ENCODE measurements at places on chromosomes 7 and 10. TPM values are rescaled to one million over a fixed set of nuclear protein-coding genes. Genes with fewer than 3 reads are reported as not detected.

The PLAU gene
- total RNA-seq = 15.3 TPM

- no peak for DNase-seq
These were observed 115.6 kb downstream of the ZNF248 start for GRCh38 chr10:37741831-37742230.

DNA sequence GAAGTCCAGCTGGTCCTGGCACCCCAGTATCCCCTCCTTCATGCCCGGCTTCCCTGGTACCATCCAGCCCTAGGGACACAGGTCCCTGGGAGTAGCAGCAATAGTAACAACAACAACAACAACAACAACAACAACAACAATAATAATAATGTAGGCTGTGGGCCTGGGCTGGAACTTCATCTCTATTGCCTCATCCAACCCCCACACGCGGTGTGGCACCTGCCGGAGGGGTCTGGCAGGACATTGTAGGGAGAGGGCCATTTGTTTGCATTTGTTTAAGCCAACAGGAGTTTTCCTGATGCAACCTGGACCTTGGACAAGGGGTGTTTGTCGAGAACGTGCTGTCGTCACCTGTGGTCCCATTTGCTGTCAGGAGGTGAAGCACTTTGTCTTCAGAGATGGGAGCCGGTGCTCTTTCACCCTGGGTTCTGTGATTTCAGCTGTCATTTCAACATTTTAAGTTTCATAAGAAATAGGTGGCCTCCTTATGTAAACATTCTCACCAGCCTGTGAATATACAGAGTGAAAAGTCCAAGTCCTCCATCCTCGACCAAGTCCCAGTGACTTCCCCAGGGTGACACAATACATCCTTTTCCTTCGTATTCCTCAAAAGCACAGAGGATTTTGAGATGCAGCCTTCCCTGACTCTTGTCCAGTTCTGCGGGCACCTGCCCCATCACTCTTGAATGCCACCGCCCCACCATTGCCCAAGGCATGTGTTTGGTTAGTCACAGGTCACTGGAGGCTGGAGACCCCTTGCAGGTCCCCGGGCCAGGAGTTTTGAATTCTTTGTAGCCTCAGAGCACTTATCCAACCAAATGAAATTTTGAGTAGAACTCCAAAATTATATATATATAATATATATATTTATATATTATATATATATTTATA lies 9.2 kb downstream of the LHPP start:
- no peak for DNase-seq

DNA sequence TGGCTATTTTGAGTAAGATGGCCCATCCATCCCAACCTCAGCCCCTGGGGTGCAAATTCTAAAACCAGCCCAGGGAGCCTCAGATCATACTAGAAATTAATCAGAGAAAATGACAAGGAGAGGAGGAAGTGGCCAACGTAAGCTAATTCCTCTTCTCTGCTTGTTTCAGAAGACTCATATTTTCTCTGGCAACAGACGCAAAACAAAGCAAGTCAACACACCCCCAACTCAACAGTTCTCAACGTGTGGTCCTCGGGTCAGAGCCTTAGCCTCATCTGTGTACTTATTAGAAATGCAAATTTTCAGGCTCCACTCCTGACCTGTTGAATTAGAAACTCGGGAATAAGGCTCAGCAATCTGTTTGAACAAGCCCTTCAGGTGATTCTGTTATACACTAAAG lies 413.9 kb upstream of the AUTS2 start:
- DNase-seq = no peak

DNA sequence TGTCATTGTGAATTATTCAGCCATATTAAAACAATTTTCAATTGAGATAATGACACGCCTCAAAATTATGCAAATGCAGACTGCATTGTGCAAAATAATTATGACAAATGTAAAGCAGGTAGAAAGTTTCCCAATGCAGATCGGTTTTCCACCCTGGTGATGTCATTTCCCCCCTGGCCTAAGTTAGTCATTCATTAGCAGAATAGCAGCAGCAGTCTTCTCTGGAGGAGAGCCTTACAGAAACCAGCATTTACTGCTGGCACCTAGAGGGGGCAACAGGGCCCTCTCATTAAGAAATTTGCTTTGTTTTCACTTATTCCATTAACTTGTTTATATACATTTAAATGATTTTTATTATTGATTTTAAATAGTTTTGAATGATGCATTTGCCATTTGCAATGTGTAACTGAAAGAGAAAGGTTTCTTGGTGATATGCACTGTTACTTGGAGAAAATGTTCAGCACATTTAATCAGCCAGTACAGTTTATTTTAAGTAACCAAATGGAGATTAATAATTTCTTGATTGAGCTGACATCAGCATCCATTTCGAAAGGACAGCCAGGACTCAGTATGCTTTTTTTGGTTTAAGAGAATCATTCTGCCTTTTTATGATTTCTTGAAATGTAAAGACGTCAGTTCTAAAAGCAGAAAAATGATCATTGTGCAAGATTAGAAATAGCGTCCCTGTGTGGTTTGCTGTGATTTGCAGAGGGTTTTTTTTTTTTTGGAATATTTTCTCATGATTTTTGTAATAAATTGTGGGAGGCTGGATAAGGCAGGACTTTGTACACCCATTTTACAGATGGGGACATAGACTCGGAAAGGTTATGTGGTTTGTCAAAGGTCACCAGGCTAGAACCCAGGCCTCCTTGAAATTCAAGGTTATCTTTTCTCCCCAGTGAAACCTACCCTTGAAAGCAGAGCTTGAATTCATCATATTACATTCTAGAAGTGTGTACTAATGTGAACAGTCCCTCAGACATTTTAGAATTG lies 3.5 kb downstream of the ARID5B start:
- no peak for DNase-seq
